ENCODE measurements at places on chromosomes 2 and 18. TPM values are rescaled to one million over a fixed set of nuclear protein-coding genes. Genes with fewer than 3 reads are reported as not detected.

- DNase-seq, result peak; percentile 3
Observed at GRCh38 chr2:14903709-14904374, 271.3 kb downstream of the LRATD1 start.

DNA sequence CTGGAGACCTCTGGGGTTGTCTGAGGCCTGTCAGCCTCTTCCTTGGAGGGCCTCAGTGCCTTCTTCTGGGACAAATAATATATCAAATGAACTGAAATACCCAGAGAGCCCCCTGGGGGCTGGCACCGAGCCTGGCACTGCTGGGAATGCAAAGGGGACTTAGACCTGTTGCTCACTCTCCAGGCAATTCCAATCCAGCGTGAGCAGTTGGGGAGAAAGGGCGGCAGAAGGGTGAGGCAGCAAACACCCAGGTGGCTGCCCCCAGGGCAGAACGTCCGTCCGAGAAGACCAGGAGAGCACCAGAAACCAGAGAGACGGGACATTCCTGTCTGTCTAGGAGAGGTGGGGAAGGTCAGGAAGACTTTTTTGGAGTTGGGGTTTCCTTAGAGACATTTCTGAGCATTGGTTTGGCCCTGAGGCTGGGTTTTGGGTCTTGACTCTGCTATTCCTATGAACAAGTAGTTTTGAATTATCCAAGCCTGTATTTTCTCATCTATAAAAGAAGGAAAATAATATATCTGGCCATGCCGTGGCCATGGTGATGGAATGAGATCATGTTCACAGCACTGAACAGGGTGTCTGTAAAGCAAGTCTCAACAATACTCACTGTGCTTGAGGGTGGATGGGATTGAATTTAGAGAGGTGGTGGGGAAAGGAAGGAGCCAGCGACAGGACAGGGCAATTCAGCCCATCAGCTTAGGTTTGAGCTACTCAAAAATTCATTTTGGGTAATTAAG, 44.3 kb upstream of the ZBTB7C start:
- no peak for DNase-seq

DNA sequence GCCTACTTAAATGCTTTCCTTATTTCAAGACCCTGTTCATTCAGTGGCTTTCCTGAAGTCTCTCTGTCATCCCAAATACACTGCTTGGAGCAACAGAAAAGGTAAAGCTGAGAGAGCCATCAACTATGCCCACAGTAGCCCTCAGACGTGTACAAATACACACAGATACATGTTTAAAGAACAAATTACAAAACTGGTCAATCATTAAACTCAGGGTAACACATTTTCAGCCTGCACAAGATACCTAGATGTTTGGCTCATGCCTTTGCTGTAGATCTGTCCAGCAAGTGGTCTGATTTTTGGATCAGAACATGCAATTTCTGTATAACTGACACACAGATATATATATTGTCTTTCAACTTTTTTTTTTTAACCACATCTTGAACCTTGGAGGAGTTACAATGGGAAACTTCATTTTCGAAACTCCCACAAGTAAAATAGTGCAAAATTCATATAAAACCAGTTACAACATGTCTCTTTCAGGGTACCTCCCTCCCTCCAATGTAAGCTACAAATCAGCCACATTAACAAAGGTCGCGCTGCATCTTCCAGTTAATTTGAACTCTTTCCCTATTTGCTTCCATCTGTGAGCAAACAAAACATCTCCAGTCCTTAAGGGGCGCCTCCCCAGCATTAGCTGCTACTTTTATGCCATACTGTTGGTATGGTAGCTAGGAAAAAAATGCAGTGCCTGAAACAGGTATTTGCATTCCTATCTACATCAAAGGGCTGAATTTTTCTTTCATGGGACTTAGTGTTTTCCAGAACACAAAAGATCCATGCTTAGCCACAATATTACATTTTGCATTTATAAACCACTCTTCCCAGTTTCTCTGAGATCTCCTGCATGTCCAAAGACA, 311.9 kb downstream of the NRXN1 start:
- no peak for DNase-seq

GRCh38 chr18:9619990-9620389, 5.6 kb upstream of the PPP4R1 start:
- no peak for DNase-seq

DNA sequence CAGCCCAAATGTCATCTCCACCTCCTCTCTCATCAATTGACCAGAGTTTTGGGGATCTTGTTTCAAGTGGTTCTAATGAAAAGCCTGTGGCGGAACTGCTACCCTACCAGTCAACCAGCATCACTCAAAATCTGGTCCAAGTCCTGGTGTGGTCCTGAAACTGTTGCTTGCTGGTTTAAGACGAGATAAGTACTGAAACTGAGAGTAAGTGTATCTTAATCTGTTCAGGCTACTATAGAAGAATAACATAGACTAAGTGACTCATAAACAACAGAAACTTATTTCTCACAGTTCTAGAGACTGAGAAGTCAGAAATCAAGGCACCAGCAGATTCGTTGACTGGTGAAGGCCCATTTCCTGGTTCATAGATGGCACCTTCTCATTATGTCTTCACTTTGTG, 879 bp upstream of the GALNT5 start:
- no peak for DNase-seq

DNA sequence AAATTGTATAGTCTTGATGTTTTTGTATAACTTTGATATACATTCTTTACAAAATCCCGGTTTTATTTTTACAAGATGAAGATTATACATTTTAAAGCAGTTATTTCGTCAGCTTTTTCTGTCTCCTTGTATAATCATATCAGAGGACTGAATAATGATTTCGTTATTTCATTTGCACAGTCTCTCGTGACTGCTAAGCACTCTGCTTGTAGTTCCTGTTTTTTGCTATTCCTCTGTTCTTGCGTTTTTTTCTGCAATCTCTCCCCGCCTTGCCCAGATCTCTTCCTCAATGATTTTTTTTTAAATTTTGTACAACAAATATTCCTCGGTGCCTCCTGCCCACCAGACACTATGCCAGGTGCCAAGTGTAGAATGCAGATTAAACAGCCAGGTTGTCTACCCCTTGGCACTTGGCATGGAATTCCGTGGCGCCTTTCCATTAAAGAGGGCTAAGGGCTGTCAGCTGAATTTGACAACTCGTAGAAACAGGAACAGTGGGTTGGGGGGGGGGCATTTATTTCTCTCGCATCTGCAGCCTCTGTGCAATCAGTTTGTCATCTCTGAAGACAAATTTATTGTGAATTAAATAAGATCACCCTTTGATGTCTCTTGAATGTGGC, 69.6 kb downstream of the KLHL29 start:
- no peak for DNase-seq

Gene SERPINB11
- not detected for total RNA-seq

Gene CD28
- total RNA-seq, result under 0.01 TPM

Gene ASB18
- not detected for total RNA-seq

Data from dermis microvascular lymphatic vessel endothelial cell (primary cell).